ENCODE measurements at places on chromosomes 4 and X.

GRCh38 chr4:139568206-139568955, 12.4 kb upstream of the SETD7 start:
- no peak for DNase-seq

DNA sequence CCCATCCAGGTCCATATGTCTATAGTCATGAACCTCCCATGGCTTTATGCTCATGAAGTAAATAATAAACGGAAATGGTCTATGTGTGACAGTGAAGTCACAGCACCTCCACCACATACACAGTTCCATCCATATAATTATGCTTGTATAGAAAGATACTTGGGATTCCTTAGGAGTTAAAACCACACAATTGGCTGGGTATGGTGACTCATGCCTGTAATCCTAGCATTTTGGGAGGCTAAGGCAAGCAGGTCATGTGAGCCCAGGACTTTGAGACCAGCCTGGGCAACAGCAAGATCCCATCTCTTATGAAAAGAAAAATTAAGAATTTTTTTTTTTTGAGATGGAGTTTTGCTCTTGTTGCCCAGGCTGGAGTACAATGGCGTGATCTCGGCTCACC, 55.6 kb upstream of the RBM47 start:
- DNase-seq, result no peak

GRCh38 chr4:22824091-22824490, 131.4 kb downstream of the GBA3 start:
- DNase-seq, result no peak

DNA sequence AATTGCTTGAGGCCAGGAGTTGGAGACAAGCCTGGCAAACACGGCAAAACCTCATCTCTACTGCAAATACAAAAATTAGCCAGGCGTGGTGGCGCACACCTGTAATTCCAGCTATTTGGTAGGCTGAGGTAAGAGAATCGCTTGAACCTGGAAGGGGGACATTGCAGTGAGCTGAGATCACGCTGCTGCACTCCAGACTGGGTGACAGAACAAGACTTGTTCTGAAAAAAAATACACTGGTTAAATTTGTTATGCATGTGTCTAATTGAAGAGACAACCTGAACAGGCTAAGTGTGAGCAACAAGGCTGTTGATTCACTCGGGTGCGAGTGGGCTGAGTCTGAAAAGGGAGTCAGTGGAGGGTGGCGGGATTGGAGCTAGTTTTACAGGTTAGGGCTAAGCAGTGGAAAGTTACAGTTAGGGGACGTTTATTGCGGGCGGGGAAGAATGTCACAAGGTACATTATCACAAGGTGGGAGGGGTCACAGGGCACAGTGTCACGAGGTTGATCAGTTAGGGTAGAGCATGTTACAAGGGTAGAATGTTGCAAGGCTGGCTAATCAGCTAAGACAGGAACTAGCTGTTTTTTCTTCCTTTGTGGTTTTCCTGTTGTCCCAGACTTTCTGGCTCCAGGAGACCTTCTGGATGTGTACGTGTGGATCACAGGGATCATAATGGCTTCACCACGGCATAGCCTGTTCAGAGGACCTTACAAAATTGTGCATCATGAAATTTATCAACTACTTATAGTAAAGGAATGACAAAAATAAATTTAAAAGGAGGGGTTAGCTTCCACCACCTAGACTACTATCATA, 115.8 kb downstream of the NAA11 start:
- DNase-seq, result no peak

- no peak for DNase-seq
Measured at GRCh38 chrX:35382966-35383365, 415.2 kb upstream of the MAGEB16 start.

GRCh38 chr4:112370466-112370865, 73.3 kb downstream of the ALPK1 start:
- no peak for DNase-seq

GRCh38 chr4:143335979-143336780, 496 bp upstream of the GAB1 start:
- peak; percentile 94 for DNase-seq

- no peak for DNase-seq
Measured at GRCh38 chr4:4779054-4779453, 80.4 kb upstream of the MSX1 start.

DNA sequence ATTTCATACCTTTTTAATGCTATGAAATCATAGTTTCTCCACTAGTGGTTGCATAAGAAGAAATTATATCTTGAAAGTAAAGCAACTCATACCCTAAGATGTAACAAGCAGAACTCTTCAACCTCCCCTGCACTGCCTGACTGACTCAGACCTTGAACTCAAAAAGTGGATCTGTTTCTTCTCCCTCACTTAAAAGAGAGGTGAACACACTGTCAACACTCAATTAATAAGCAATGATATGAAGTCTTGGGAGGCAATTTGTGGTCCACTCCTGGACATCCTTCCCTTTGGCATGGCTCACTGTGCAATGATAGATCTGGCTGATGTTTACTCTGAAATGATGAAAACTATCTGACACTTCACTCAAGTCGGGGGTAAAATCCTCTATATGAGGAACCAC, 282.0 kb upstream of the DKK2 start:
- no peak for DNase-seq

GRCh38 chrX:74526764-74527163, 87.7 kb downstream of the RLIM start:
- DNase-seq, result no peak

GRCh38 chr4:161148051-161148450, 1015.7 kb downstream of the FSTL5 start:
- no peak for DNase-seq

GRCh38 chr4:156888762-156889161, 82.8 kb downstream of the PDGFC start:
- DNase-seq, result no peak

DNA sequence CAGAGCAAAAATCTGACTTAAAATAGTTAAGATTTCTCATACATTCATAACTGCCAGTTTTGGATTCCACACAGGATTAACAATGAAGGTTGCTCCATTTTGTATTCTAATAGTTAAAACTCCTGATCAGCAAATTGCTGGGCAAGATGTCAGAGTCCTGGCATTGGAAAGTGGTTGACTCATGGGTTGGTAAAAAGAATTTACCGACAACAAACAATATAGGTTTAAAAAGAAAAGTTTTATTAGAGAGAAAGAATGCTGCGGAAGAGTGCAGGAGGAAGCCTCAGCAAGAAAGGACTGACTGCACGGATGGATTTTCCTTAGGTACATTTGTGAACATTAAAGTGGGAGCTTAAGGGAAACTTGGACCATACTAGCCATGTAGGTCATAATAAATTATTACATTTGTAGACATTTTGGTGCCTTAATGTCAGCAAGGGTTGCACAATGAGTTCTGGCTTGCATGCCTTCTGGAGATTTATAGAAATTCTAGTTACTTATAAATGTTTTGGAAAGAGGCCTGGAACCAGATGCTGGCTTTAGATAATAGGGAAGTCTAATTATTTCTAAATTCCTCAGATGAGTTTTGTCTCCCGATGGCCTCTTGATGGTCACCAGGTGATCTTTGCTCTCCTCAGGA, 25.4 kb upstream of the IL2 start:
- DNase-seq, result no peak

DNA sequence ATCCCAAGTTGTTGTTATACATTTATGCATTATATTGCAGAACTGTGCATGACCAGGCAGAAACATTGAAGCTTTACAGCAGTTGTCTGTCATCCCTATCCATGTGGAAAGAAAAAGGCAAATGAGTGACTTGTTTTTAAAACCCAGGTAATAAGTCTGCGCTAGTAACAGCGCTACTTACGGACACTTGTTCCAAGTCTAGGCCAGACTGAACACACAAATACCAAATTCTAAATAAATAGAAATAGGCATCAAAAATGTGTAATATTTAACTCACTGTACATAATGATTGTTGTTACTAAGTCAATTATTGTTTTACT, 548 bp upstream of the MAML3 start:
- DNase-seq, result no peak

DNA sequence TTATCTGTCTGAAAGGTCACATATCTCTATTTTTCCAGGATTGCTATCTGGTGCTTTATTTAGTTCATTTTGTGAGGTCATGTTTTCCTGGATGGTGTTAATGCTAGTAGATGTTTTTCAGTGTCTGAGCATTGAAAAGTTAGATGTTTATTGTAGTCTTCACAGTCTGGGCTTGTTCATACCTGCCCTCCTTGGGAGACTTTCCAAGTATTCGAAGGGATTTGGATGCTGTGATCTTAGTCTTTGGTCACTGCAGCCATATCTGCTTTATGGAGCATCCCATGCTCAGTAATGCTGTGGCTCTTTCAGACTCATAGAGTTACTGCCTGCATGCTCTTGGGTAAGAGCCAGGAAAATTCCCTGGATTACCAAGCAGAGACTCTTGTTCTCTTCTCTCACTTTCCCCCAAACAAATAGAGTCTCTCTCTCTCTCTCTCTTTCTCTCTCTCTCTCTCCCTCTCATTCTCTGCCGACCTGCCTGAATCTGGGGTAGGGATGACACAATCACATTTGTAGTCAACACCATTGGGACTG, 130.0 kb downstream of the AR start:
- no peak for DNase-seq

GRCh38 chr4:150962245-150962644, 52.8 kb downstream of the LRBA start:
- DNase-seq, result no peak

DNA sequence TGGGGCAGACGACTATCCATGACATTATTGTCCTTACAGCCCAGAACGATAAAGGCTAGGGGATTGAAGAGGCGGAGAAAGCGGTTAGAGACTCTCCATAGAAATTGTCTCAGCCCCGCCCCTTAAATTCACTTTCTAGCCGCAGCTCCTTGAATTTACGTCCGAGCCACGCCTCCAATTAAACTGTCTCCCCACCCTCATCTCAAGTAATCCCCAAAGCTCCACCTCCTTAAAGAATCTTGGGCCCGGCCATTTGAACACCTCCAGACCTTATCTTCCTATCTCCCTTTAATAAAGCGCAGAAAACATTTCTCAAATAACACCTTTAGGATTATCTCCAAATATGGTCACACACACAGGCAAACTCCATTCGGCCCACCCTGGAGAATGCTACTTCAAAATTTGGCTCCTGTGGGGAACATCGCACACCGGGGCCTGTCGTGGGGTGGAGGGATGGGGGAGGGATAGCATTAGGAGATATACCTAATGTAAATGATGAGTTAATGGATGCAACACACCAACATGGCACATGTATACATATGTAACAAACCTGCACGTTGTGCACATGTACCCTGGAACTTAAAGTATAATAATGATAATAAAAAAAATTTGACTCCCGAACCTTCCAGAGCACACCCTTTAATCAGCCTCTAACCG, 7.2 kb upstream of the MAGIX start:
- no peak for DNase-seq

DNA sequence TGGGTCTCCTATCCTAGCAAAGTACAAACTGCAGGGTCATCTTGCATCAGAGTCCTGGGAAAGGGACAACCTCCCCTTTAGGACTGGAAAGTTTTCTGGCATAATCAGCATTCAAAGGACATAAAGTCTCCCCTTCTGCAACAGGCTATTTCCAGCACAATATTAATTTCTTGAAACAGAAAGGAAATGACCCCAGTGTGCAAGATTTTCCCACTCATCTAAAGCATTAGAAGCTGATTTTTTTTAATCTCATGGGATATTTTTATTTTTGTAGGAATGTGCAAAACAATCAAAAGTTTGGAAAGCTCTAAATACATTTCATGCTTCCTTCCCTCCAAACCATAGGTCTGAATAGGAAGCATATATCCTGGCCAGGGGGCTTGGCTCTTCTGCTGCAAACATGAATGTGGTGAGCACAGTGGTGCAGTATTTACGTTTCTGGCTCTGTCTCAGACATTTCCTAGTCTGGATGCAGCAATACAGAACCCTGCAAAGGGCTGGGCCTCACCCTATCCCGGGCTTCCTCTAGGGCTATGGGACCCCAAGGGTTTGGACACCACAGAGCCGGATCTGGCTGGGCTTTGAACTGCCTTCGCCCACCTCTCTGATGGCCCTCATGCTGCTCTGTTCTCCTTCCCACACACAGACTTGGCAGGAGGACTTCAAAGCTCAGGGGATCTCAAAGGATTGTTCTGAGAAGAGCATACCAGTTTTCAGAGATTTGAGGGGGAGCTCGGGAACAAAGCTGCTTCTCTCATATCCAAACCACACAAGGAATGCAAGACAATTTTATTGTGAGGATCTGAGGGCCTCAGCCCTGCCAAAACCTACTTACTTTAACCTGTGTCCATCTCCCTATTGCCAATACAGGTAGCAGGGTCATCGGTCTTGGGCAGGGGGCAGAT, 64.9 kb downstream of the POLR2B start:
- DNase-seq, result no peak

DNA sequence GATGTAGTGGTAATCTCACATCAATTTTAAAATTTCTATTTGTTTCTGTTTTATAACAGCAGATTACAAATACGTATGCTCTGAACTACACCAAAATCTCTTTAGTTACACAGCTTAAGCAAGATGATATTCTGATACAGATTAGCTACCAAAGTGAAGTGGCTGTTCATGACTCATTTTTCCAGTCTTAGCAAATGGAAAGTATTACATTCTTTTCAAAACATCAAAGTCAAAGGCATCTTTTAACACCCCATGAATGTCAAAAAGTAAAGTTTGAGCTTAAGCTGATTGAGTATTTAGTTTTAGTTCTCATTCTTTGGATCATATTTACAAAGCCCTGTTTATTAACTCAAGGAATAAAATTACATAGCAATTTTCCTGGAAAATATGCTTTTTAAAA, 6.6 kb upstream of the HPGDS start:
- DNase-seq, result no peak

DNA sequence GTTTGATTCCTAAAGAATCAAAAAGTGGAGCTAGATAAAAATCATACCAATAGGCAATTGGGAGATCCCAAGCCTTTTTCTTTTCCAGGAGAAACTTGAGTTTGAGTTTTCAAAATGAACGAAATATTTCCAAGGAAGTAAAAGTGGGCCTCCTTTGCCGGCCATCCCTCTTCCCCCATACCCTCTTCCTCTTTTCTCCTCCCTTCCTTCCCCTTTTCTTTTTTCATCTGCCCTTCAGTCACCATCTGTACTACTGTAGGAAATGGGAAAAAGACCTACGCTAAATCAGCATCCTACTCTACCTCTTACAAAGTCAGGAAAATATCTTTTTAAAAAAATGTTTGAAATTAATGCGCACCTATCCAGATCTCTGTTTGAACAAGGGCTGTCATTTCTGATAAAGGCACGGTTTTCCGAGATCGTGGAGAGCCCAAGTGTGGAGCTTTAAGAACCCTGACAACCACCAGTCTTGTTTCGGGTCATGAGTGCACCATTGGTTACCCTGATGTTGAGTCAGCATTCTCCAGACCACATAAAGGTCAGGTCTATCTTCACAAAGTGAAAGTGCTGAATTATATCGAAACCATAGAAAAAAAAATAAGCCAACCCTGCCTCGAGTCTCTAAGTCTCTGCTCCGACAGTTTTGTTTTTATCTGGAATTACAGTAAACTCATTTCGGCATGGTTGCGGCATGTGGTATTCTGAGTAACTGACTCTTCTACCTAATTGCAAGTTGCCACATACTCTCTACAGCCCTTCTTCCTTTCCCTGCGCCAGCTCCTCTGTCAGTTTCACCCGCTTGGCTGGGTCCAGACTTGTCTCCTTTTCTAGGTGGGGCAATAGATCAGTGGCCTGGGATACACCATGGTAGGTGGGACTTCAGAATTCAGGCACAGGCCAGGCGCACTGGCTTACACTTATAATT, 140.2 kb upstream of the KLF3 start:
- no peak for DNase-seq

Measured in ecto neural progenitor cell (in vitro differentiated cells).